ENCODE measurements at places on chromosomes 3 and 15. TPM values are rescaled to one million over a fixed set of nuclear protein-coding genes. Genes with fewer than 3 reads are reported as not detected.

The RIOX2 gene
- total RNA-seq: 45.0 TPM

The SCN5A gene
- 0.03 TPM for total RNA-seq

The CYP11A1 gene
- total RNA-seq: 2.0 TPM

The GABRR3 gene
- not detected for total RNA-seq

The OSBPL10 gene
- total RNA-seq: 43.0 TPM
